Stimulated activated CD8-positive, alpha-beta memory T cell treated with anti-CD3 and anti-CD28 coated beads, Interleukin-7, amount 100 ng/mL, for 1 hour (primary cell): ENCODE measurements at places on chromosomes 2 and 18.

- DNase-seq: no peak
Observed at GRCh38 chr18:51519571-51519970, 322.1 kb upstream of the MEX3C start.

DNA sequence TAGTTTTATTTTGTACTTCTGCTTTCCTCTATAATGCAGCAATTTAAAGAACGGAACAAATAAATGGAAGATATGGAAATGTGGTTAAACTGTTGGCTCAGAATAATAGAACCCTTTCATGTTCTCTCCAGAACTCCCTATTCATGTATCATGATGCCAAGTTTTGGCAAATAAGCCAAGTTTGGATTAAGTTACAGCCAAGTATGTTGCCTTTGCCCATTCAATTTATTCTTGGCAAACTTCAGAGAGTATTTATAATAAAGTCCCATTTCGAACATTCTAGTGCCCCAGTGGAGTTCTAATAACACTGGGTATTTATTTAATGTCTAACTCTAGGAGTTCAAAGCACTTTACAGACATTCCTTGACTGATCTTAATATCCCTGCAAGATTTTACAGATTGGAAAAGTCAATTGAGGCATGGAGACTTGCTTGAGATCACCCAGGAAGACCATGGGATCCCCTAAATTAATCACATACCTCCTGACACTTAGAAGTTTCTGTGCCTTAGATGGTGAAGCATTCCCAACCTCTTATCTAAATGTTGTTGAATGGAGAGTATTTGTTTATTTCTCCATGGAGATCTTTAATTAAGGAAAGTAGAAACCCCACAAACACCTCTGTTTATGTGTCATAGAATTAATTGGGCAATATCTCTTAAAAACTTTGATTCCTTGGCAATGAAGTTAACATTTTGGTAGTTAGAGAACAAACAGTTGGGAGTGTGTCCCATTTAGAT, 106.7 kb downstream of the ACKR3 start:
- no peak for DNase-seq

- no peak for DNase-seq
Observed at GRCh38 chr2:11998218-11998617, 251.8 kb downstream of the LPIN1 start.

DNA sequence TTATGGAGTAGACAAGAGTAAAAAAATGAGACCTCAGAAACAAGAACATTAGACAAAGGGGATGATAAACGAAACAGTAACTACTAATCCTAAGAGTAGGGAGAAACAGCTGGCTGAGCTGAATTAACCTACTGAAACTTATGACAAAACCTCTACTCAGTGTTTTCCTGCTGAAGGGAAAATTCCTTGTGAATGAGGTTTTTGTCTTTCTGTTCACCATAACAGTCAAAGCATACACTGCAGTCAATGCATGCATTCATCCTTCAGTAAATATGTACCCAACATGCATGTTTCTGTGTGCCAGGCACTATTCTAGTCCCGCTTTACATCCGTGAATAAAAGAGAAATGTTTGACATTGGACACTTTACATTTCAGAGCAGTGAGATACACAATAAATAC, 805.6 kb upstream of the KLHL29 start:
- no peak for DNase-seq

DNA sequence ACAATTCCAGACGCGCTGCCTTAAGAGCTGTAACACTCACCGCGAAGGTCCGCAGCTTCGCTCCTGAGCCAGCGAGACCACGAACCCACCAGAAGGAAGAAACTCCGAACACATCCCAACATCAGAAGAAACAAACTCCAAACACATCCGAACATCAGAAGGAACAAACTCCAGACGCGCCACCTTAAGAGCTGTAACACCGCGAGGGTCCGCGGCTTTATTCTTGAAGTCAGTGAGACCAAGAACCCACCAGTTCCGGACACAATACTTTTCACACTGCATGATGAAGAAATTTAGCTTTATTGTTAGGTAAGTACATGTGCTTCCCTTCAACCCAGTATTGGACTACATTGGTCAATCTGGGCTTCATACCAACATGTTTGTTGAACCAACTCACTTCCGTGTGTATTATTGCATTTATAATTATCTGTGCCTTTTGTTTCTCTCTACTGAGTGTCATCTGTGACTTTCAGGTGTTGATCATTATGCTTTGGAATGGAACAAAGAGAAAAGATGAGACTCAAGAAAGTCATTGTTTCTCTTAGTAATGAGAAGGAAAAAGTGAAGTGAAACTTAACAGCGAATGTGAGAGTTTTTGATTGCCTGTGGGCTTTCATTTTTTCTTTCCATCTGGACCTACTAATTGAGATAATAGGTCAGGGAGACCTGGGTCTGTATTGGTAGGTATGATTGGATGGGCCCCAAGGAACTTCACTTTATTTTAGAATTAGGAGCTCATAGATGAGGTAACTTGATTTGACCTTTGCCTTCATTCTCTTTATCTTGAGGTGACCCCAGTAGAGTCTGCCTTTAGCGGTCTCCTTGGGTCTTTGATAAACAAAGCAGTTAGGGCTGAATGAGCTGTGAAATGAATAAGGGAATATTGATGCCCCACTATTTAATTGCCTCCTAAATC, 76.1 kb upstream of the CAVIN2 start:
- no peak for DNase-seq

DNA sequence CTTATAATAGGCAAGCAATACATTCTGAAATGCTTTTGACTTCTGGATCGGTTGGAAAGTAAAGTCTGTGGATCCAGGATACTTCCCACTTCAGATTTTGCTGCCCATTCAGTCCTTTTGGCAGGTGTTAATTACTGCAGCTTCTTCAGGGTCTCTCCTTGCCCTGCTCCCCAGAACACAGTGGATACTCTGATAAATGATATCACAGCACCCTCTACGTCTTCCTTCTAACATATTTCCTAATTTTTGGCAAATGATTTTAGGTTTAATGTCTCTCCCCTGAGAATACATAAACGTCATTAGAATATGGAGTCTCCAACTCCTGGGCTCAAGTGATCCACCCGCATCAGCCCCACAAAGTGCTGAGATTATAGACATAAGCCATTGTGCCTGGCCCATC, 249.8 kb downstream of the NYAP2 start:
- DNase-seq: no peak

DNA sequence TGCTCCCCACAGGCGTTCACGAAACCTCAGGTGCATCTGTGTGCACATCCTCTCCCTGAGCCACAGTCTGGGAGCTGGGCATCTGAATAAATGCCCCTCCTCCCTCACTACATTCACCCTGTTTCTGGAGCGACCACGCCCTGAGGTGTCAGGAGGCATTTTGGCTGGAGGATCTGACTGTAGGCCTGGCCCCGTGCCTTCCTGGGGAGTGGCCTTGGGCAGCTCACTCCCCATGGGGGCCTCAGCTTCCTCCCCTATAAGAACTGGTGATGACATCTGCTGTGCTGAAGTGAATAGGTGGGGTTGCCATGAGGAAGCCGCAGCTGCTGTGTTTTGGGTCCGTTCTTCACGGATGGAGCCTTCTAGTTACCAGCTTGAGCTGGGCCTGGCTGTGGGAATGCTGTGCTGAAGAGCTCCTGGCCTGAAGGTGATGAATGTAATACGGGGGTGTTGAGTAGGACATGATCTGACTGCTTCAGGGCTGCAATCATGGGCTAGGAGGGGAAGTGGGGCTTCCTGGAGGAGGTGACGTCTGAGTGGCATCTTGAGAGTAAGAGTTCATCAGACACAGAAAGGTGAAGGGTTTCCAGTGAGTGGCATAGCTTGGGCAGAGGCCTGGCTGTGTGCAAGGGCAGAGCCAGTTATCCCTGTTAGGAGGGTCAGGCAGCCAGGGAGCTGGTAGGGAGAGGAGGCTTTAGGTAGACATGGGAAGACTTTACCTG, 58.2 kb downstream of the GLI2 start:
- no peak for DNase-seq

GRCh38 chr18:26089293-26090129, 902 bp downstream of the SS18 start:
- DNase-seq: no peak

DNA sequence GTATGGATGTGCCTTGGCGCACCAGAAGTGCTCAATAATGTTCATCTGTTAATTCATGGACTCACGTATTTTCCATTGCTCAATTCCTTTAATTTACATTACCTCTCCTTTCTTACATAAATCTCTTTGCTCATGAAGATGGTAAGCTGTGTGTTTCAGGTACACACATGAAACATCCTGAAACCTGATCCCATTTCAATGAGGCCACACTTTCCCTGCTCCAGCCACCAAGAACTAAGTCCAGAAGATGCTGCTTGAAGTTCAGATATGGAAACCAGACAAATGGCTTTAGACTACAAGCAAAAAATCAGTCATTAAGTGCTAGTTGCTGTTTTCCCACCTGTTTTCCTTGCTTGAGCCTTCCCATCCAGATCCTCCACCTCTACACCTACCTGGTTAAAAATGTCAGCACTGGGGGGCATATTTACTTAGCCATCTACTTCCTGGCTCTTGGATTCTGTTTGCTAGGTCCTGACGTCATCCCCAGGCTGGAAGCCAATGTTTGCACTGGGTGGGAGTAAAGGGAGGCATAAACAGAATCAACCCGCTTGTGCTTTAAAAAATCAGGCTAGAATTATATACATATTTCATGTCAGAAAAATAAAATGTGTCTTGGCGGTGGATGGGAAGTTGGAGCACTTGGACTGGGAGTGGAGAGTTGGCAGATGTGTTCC, 309.7 kb downstream of the OSR1 start:
- no peak for DNase-seq

DNA sequence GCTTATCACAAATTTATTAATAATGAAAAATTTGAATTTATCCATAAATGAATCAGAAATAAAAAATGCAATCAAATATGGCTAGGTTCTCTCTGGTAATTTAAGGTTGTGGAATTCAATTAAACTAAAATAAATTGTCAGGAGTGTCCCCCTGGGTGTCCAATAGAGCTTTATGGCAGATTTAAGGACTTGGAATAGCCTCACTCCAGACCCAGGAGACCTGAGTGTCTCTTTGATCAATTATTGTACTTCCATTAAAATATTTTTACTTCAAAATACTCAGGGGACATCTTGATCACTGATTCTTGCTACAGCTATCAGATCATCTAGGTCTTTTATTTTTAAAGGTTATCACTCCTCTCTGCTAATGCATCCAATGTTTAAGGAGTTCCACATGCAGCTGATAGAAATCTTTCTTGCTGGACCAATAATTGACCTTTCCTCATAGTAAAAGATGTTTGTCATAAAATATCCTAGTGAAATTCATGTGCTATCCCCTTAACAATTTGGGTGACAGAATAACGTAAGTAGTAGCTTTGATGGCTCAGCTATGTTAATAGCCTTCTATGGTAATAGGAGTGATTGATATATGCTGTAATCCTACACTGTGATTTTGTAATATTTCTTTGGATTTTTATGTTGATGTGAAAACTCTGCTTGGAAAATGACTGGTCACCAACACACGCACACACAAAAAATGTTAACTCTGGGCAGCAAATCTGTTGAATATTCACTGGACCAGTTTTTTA, 395.3 kb downstream of the NYAP2 start:
- DNase-seq: no peak

- DNase-seq: no peak
Observed at GRCh38 chr2:64220265-64220664, 76.0 kb upstream of the PELI1 start.

GRCh38 chr18:36354989-36355388, 57.5 kb downstream of the FHOD3 start:
- DNase-seq: no peak

DNA sequence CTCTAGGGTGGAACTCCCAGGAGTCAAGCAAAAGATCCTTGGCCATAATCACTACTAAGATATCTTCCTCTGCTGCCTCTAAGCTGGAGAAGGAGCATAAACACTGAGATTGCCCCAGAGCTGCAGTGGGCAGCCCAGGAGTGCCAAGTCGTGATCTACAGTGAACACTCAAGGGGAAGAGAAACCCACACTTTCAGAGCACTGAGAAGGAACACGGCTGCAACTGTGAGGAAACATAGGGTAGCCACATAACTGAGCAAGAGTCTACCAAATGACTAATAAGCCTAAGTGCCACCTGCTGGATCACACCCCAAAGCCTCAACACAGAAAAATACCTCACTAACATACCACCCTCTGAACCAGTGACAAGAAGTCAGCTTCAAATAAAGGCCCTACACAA, 79.6 kb upstream of the RAB12 start:
- DNase-seq: no peak

- DNase-seq: no peak
Observed at GRCh38 chr2:231373184-231373583, 22.3 kb upstream of the B3GNT7 start.

DNA sequence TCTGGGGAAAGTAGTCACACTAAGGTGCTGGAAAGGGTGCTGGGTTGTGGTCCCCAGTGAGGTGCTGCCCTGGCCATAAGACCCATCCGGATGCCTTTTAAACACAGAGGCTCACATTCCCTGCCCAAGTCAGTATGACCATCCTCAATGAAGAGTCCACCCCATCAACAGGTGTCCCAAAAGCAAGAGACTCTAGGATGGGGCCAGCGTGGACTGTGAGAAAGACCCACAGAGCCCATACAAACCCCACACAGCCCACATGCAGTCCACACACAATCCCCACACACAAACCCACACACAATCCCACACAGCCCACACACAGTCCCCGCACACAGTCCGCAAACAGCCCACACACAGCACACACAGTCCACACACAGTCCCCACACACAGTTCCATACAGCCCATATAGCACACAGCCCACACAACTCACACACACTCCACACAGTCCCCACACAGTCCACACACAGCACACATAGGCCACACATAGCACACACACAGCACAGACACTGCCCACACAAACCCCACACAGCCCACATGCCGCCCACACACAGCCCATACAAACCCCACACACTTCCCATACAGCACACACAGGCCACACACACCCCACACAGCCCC, 241.4 kb upstream of the SALL3 start:
- no peak for DNase-seq

- DNase-seq: no peak
Observed at GRCh38 chr2:73593680-73594079, 48.5 kb downstream of the NAT8 start.

DNA sequence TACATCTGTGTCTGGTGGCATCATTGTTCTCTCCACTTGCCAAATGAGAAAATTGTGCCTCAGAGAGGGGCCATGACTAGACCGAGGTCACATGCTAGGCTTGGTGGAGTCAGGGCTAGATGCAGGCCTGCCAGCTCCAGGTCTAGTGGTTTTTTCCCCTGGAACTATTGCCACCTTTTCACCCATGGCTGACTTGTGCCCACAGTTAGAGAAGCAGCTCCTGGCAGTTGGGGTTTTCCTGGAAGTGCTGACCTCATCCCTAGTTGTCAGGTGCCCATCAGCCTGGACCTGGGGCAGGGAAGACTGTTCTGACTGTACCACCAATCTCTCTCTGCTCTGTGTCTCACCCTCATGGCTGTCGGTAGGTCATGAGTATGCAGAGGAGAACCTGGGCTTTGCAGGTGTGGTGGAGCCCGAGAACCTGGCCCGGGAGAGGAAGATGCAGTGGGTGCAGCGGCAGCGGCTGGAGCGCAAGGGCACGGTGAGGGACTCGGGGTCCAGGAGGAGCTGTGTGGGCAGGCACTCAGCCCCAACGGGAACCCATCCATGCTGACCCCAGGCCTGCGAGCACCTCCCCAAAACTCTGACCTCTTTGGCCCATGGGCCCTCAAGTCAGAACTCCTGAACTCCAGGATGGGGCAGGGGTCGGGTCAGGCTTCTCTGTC, 12.4 kb upstream of the CATIP start:
- DNase-seq: no peak
